Stimulated activated CD4-positive, alpha-beta T cell treated with anti-CD3 and anti-CD28 coated beads, Interleukin-12 subunit alpha, Interleukin-12 subunit beta, amount 100 ng/mL, for 4 hours (primary cell): ENCODE measurements at places on chromosomes 4 and X.

DNA sequence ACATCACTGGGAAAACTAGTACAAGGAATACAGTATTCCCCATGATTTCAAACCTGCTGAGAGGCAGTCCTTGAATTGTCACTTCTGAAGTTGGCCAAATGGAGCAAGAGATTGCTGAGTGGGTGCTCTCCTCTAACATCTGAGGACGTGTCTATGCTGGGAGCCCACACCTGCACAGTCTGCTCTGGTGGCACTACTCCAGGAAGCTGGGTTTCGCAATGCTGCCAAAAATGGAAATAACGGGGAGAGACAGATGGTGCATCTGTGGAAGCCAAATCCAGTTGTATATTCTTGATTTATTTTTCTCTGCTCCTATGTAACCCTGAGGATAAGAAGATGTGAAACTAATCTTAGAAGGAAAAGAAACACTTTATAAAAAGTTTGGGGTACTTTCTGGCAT, 240.1 kb upstream of the CTSO start:
- no peak for DNase-seq

DNA sequence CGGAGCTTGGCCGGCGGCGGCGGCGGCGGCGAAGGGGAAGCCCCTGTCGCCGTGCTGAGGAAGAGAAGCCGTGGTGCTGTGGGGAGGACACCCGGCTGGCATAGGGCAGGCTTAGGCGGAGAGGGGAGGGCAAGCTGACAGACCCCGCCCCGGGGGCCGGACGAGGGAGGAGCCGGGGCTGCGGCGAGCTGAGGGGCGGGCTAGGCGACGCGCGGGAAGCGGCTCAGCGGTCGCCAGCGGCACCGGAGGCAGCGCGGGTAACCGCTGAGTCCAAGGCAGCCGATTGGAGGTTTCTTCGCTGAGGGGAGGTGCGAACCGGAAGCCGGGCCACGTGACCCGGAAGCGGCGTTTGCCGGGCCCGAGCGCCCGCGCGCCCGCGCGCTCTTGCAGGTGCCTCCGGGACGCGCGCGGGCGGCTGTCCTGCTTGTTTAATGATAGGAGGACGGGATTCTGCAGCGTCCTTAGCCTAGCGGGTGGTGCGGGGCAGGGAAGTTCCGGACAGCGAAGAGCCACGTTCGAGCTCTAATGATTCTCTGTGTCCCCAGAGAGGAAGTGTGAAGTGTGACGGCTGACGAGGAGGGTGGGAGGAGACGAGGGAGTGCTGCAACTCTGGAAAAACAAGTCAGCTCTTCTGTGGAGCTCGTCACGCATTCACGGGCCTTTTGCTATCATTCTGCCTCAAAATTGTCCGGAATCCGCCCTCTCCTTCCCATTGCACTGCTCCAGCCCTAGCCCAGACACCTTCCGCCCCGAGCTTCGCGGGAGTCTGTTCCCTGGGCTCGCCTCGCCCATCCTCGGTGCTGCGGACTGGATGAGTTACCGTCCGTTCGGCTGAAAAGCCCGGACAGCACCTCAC, at the start of gene AP1S2:
TSS of gene AP1S2 (minus strand) at position 102 of the 856 bp plus-strand sequence. CDS start 2,289 bp downstream, outside the sequence.
- DNase-seq: peak; percentile 86

- no peak for DNase-seq
These were observed 3.3 kb upstream of the SUPT20HL1 start for GRCh38 chrX:24357106-24357505.

DNA sequence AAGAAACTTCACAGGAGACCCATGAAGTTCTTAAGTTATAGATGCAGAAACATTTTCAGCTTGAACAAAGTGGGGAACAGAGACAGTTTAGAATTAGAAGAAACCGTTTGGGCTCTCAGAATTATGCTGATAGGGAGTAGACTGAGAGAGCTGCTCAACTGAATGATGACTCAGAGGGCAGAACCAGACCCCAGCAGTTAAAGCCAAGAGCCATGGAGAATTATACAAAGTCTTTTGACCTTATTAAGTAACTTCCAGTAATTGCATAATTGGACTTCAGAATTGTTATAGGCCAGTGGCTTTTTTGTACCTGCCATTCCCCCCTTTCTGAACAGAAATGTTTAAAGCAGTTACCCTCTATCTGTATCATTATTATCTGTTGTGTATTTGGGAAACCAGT, 642.1 kb downstream of the CCSER1 start:
- DNase-seq: no peak

DNA sequence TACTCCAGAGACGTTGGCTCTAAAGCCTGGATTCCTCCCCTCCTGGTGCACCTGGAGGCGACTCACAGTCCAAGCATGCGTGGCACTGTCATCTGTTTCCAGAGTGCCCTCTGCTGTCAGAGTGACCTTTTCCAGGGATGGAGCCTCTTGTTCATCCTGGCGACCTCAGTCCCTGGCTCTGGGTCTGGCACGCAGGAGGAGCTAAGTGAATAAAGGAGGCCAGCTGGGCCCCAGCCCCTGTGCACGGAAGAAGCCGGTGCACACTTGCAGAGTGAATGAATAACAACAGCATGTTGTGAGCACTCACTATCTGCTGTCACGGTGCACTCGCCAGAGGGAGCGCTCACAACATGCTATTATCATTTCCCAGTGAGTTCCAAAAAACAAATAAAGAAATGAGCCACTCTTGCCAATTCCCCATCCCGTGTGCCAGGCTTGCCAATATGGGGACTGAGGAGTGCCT, 27.8 kb upstream of the PSAPL1 start:
- no peak for DNase-seq

GRCh38 chrX:141220342-141221008, 21.8 kb downstream of the SPANXC start:
- DNase-seq: no peak

- DNase-seq: no peak
These were observed 49.5 kb upstream of the ADRA2C start for GRCh38 chr4:3716631-3717235.

DNA sequence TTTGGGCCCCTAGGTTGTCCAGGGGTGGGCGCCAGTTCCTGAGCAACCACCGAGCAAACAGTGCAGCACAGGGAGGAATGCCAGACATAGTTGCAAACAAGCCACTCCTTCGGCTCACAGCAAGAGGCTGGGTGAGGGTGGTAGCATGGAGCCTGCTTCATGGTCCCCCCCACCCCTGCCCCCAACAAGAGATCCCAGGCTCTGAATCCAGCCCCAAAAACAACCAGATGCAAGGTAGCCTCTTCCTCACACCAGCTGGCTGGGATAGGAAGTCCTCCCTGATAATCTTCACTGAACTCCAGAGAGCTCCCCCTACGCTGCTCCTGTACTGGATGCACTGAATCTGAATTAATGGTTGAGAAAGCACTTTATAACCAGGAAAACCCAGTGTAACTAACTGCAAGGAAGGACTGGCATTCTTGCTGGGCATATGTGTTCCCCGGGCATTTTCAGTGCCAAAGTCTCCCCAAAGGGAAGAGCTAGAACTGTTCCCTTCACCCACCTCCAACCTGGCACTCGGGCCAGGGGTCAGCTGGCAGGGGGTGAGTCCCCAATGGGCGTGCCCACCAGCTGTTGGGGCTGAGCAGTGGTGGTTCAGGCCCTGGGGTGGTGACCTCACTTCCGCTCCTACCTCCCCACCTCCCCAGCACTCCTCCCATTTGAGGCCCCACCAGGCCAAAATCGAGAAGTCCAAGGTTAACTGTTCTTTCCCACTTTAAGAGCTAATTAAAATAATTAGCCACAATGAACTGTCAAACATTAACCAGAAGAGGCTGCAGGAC, 1.5 kb downstream of the ELF4 start:
- DNase-seq: no peak

DNA sequence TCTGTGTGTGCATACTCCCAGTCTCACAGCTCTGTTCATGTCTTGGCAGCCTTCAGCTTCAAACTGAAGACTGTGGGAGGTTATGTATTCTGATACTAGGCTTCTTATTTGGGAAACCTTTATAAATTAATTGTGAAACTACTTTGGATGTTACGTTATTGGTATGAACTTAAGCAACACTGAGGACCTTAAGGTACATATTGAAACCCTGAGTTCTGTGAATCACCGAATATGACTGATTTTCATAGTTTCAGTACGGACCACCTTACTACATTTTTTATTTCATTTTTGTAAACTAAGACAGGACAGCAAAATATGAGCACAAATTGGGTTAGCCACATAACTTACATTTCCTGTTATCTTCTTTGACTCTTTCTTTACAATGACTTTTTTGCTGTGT, 498.4 kb downstream of the PDGFC start:
- no peak for DNase-seq

GRCh38 chr4:76476571-76476970, 41.5 kb downstream of the SHROOM3 start:
- DNase-seq: no peak

DNA sequence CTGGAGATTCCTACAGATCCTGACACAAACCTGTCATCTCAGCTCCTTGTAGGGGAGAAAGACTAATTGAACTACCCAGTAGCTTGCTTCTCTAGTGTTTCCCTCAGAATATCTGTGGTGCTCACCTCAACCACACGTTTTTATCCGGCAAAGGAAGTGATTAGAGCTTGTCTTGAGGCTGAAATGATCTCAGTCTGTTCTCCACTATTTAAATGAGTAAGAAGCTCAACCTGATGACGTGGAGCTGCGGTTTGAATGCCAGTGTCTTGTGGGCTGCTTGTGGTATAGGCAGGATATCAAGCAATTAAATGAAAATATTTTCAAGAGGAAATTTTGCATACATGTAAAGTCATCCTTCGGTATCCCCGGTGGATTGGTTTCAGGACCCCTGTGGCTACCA, 270.2 kb downstream of the TLL1 start:
- no peak for DNase-seq

DNA sequence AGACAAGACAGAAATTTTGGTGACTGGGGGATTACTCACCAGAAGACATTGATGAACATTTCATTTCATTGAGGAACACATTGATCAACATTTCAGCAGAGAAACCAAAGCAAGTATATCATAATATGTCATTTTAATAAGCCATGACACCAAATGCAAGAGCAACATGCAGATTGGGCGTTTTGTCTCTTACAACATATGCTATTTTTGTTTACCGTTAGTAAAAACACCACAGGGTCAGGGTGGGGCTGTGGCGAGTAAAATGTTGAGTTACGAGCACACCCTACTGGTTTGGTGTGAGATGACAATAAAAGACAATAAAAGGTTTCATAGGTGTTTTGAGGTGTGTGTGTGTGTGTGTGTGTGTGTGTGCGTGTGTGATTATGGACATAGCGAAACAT, 294.5 kb downstream of the PDGFC start:
- no peak for DNase-seq

DNA sequence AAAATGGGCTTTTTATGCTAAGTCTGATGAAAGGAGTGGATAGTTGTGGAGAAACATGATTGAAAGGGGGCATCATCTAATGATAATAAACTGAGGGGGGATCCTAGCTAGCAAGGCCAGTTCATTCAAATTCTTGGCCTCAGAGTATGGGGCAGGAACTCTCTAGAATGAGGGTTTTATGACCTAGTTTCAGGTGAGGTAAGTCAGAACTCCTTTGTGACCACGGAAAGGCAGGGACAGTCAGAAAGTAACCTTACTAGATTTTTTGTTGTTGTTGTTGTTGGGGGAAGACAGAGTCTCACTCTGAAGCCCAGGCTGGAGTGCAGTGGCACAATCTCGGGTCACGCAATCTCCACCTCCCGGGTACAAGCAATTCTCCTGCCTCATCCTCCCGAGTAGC, 1.5 kb upstream of the PAQR3 start:
- no peak for DNase-seq

DNA sequence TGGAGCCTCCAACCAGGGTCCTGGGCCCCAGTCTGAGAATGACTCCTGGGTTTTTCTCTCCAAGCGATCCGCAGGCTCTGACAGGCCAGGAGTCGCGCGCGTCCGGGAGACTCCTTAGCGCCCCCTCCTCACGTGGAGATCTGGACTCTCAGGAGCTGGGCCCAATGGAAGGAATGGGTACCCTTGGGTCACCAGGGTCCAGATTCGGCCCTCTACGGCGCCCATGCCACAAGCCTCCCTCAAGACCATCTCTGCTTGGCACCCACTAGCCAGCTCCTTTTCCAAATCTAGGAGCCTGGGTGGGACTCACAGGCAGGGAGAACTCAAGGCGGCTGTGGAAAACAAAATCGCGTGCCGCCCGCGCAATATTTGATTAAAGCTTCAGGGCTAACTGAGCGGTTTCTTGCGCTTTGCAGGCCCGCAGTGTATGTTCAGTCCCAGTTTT, 7.1 kb downstream of the HAND2 start:
- DNase-seq: no peak
